ENCODE measurements at places on chromosomes 12 and 14.

DNA sequence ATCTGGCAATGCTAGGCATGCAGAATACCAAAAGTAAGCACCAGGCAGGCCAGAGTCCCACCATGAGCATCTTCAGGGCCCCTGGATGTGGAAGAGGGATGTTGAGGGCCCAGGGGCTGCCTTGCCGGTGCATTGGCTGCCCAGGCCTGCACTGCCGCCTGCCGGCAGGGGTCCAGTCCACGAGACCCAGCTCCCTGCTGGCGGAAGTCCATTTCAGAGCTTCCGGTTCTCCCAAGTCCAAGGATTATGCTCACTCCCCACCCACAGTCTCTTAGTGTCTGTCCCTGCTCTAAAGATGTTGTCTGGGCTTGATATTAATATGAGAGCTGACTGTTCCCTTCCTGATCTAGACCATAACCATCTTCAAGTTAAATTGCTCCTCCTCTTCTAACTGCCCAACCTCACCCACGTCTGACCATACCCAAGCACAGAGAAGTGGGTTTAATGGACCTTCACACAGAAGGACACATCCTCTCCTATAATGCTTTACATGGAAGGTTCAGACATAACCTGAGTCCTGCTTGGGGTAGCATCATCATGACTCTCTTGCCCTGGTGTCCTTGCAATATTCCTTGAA is 117.4 kb downstream of the DAD1 start:
- DNase-seq, result no peak

- no peak for DNase-seq
Observed at GRCh38 chr12:9273276-9273675, 65.1 kb upstream of the PZP start.

DNA sequence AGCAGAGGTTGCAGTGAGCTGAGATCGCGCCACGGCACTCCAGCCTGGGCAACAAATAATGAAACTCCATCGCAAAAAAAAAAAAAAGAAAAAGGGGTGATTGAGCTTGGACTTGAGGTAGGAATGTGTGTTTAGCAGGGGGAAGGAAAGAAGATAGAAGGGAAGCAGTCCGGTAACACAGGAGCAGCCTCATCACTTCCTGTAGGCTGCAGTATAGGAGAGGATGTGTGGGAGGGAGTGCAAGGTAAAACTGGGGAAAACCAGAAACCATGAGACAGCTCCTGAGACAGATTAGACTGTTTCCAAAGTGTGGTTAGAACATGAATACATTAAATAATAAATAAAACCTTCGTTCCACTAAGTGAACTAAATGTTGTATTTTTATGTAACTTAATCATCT is 49.2 kb downstream of the FGD4 start:
- DNase-seq, result no peak

- no peak for DNase-seq
Observed at GRCh38 chr12:86429824-86430223, 173.6 kb upstream of the MGAT4C start.

GRCh38 chr14:78586681-78587080 is 416.5 kb downstream of the NRXN3 start:
- DNase-seq, result no peak

DNA sequence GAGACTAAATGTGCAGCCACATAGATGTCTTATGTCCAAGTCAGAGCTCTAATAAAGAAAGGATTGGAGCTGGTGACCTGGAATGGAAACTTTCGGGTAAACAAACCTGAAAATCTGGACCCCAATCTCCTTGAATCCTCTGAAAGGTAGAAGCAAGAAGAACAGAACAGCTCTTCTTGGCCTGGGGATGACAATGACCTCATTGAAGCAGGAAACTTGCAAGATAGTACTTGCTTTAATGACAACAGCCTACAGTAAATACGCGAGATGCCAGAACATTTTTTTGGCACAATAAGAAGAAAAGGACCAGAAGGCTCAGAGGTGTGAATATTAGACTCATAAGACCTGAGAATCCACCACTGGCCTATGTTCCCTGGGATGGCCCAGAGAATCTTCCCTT is 4.1 kb upstream of the PRIMA1 start:
- no peak for DNase-seq

GRCh38 chr12:64890873-64891468 is 66.5 kb downstream of the TBC1D30 start:
- DNase-seq, result peak; percentile 25

DNA sequence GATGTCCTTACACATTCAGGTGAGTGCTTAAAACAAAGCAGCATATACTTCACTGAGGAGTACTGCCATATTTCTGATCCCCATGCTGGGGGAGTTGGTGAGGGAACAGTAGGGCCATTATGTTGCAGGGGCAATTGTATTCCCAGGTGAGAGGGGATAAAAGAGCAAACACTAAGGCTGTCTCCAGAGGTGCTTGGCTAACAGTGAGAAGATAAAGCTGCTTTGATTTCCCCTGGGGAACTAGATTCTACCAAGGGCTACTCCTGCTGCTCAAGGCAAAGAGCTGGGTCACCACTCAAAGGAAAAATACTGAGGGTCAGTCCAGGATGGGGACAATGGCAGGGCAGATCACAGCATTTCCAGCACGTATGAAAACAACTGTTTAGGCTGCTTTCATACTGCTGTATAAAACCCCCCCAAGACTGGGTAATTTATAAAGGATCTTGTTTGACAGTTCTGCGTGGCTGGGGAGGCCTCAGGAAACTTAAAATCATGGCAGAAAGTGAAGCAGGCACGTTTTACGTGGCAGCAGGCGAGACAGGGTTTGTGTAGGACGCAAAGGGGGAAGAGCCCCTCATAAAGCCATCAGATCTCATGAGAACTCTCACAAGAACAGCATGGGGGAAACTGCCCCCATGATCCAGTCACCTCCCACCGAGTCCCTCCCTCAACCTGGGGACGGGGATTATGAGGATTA is 47.8 kb upstream of the OR5AU1 start:
- DNase-seq, result no peak

DNA sequence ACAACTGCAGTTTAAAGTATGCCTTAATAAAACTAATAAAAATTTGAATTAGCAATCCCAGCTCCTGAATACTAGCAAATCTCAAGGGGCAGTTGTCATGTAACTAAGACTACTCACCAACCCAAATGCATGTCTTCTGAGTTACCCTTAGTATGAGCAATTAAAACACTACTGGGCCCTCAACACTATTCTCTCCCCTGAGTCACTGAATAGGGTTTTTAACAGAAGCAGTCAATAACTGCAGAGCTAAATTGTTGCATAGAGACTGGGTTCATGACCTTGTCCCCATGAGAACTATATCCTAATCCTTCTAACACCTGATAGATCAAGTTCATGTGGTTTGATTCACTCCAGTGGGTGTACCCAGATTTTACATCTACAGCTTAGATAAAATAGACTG is 38.8 kb downstream of the MDM1 start:
- no peak for DNase-seq

- DNase-seq, result peak; percentile 26
Observed at GRCh38 chr14:80973931-80974641, 18.7 kb downstream of the TSHR start.

- no peak for DNase-seq
Observed at GRCh38 chr12:15575671-15576541, 213.3 kb downstream of the EPS8 start.

DNA sequence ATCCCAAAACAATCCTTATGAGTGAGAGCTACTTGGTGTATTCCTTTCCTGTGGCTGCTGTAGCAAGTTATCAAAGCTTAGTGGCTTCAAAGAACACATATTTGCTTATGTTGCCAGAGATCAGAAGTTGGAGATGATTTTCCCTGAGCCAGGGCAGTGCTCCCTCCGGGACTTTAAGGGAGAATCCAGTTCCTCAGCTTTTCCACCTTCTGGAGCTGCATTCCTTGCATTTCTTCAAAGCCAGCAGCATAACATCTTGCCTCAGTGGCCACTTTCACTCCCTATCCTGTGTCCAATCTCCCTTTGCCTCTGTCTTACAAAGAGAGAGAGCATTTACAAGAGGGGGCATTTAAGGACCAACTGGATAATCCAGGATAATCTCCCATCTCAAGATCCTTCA is 33.7 kb downstream of the P2RX7 start:
- DNase-seq, result no peak

DNA sequence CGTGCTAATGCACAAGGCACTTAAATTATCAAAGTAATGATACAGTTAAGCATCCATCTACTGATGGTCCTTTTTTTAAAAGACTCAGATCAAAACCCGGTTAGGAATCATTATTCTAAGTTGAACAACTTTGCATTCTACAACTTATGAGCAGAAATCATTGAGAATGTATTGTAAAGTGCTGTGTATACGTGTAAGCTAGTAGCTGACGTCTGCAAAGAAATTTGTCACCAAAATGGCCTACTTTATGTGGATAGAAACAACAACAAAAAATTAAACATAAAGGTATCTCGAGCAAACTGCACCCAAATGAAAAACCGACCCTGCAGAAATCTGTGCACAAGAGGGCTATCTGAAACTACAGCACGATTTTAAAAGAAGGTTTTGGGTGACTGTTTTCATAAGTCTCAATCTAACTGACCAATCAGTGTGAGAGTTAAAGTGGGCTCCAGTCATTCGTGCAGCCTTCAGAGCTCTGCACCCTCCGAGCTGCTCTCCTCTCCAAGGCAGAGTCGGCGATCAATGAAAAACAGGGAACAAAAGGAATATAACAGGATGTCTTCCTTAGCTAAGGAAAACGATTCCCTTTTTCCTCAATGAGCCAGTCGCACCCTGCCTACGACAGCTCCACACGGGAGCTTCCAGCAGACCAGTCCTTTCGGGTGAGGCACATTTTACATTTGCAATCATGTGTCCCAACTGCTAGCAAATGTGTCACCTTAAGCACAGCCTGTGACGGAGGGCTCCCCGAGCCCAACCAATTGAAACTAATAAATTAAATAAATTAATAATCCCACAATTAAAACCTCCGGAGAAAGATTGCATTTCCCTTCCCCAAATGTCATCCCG is 200.7 kb upstream of the FOXN3 start:
- DNase-seq, result no peak

DNA sequence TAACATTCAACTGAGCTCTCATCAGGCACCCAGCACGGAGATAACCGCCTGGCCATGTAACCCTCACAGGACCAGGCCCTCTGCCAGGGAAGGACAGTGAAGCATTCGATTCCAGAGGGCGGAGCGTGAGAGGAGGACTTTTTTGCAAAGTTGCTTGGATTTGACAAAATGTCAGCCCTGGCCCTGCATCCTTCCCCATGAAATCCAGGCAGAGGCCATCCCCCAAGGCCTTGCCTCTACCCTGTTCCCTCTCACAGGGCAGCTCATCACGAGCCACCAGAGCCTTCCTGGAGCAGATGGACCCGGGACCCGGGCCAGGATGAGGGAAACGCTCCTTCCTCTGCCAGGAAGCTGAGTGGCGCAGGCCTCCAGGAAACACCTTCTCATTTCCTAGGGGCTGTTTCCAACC is 17.0 kb downstream of the CAMKK2 start:
- DNase-seq, result no peak

GRCh38 chr12:117334051-117334450 is 27.4 kb downstream of the NOS1 start:
- DNase-seq, result no peak

DNA sequence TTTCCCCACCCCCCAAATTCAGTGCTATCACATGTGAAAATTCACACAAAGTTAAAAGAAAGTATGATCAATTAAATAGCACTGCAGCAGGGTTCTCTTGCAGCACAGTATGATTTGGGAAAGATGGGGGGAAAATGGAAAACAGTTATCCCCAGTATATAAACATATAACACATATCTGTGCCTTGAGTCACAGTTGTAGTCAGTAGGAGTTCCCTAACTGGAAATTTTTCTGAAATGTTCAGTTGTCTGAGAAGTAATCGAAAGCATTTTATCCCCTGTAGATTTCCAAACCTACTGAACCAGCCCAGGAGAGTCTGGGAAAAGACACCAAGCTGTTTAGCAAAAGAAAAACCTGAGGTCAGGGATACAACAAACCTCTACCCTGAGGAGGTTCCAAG is 47.0 kb downstream of the C12orf50 start:
- peak; percentile 8 for DNase-seq

DNA sequence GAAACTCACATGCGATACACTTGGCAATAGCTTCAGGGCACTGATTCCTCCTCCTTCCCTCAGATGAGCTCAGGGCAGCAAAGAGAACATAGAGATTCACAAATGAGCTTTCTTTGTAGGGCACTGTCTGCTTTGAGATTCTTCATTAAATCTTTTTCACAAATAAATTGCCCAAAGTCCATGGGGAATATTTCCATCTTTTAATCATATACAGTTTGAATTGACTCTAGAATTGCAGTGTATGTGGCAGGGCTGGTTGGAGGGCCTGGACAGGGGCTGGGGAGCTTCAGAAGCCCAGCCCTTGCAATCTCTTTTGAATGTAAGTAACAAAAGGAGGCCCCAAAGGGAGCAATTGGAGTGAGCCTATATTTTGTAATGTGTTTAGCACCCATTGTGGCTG is 197.5 kb downstream of the NOVA1 start:
- no peak for DNase-seq

Measured in fibroblast of skin of left biceps (primary cell).